ENCODE measurements at places on chromosomes 3 and 15. TPM values are rescaled to one million over a fixed set of nuclear protein-coding genes. Genes with fewer than 3 reads are reported as not detected.
A peak's percentile ranks its signal among the peaks of the same experiment; 100 is the strongest.

Gene SEMA3G
- total RNA-seq: 3.8 TPM

DNA sequence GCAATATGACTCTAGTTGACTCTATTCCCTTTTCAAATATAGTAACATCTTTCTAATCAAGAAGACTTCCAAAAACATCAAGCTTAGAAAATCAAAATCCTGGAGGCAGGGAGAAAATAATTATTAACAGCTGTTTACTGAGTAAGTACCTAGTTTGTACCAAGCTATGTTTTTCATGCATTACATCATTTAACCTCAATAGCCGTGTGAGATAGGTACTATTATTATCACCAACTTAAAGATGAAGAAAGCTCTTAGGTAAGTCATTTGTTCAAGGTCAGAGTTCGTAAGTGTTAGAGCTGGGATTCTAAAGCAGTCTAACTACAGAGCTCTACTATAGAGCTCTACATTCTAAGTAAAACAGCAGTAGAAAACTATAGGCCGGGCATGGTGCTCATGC, 41.6 kb downstream of the GSK3B start:
- no peak for DNase-seq
- no peak overlapping the region for H3K4me3 ChIP-seq
- H3K27me3 ChIP-seq: no peaks in the 10 kb centered on the region
- H3K36me3 ChIP-seq: no peaks in the 10 kb centered on the region

DNA sequence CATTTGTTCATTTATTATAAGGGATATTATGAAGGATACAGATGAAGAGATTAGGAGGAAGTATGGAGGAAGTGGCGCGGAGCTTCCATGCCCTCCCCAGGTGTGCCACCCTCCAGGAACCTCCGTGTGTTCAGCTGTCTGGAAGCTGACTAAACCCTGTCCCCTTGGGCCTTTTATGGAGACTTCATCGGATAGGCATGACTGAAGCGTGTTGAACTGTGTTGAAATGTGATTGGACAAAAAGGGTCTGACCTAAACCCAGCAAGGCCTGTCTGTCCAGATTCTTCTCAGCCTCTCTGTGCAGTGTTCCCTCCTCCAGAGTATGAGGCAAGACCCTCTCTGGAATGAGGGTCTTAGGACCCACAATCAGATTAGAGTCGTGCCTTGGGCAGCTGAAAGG, 31.7 kb downstream of the HACD3 start:
- H3K27me3 ChIP-seq: no peaks in the 10 kb centered on the region
- peak overlapping the region; percentile 48 for H3K27ac ChIP-seq

- DNase-seq: no peak
- no peak overlapping the region for H3K4me3 ChIP-seq
- no peaks in the 10 kb centered on the region for H3K27me3 ChIP-seq
These were observed 96.0 kb downstream of the CCNL1 start for GRCh38 chr3:157063926-157064325.

GRCh38 chr15:63041974-63042876, at the start of gene TPM1:
TPM1 (plus strand) TSS chr15:63042747; CDS start chr15:63042830, 83 bp downstream.
- peak within 1 kb of the TSS; percentile 70 for H3K4me3 ChIP-seq
- peaks cover 19% of the 10 kb centered on the region for H3K4me1 ChIP-seq
- no peaks in the 10 kb centered on the region for H3K36me3 ChIP-seq
- DNase-seq: peak; percentile 81
- peaks cover 8% of the 10 kb centered on the region for H3K27me3 ChIP-seq

All from hepatocyte (in vitro differentiated cells).